ENCODE measurements at places on chromosomes 6 and 20.

DNA sequence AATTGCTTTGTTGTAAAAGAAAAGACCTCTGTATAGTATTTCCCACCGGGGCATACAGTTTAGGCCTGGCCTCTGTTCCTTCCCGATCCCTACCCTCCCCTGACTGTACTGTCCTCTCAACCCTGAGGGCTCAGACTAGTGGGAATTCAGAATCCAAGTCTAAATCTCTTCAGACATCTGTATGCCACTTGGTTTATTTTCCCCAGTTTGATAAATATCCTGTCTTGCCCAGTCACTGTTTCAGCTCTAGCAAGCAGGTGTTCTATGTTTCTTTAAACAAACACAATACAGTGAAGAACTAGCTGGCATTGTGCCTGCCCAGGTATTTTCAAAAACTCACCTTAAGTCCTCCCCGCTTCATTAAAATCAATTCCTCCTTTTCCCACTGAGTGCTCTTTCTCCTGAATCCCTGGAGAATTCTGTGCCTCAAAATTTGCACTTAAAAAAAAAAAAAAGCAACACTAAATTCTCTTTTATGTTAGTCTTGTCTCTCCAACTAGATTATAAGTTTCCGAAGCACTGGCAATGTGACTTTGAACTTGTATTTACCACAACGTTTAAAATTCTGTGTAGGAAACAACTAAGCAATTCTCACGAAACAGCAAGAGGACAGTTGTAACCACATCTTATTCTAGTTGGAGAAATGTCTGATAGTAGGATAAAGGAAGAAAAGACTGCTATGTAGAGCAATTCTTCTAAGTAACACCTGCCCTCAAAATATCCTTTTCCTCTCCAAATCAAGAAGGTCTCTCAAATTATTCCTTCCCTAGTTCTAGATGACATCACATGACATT is 112.0 kb upstream of the CARMIL1 start:
- no peak for DNase-seq

DNA sequence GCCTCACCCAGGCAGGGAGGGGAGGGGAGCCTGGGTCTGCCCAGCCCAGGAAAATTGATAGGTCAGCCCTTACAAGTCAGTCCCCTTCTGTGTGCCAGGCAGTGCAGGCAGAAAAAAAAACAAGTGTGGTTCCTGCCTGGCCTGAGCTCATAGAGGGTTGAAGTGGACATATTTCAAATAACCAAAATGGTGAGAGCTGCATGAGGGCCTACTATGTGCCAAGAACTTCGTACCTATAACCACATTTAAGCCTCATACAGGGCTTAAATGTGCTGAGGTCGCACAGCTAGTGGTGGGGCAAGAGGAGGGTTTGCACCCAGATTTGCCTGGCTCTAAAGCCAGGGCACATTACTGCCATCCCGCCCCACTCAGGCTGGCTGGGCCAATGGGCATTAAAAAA is 6.9 kb upstream of the NOL4L start:
- DNase-seq = no peak

GRCh38 chr20:33005132-33005566 is 916 bp upstream of the SUN5 start:
- DNase-seq = no peak

DNA sequence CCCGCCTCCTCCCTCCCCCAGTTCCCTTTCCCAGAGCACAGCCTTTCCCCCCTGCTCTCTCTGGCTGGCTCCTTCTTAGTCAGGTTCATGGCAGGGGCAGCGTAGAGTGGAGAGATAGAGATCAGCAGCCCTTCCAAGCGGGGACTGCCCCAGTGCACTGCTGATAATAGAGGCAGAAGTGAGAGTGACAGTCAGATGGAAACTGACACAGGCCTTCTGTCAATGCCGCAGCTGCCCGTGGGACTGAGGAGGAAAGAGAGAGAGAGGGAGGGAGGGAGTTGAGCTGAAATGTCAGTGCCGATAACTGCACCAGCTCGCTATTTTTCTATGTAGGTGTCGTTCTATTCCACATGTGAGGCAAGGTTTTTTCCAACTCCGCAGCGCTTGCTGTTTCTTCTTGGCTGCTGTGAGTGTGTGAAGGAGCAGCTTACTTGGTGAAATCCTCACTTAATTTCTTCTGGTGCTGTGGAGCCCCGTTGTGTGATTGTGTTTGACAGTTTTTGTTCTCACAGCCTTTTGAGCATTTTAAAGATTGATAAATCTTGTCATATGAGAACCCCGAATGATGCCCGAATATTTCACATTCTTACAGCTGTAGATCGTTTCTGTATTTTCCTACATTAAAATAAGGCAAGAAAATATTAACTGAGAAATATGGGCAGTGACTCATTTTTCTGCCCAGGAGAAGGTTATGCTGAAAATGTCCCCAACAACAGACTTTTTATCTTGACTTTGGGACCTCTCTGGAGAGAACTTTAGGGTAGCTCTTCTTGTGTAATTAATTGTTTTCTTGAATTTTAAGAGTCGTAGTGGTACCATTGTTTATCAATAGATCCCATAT is 386.4 kb upstream of the MMS22L start:
- DNase-seq = no peak

GRCh38 chr6:33277663-33278391 is 904 bp downstream of the B3GALT4 start:
- no peak for DNase-seq

DNA sequence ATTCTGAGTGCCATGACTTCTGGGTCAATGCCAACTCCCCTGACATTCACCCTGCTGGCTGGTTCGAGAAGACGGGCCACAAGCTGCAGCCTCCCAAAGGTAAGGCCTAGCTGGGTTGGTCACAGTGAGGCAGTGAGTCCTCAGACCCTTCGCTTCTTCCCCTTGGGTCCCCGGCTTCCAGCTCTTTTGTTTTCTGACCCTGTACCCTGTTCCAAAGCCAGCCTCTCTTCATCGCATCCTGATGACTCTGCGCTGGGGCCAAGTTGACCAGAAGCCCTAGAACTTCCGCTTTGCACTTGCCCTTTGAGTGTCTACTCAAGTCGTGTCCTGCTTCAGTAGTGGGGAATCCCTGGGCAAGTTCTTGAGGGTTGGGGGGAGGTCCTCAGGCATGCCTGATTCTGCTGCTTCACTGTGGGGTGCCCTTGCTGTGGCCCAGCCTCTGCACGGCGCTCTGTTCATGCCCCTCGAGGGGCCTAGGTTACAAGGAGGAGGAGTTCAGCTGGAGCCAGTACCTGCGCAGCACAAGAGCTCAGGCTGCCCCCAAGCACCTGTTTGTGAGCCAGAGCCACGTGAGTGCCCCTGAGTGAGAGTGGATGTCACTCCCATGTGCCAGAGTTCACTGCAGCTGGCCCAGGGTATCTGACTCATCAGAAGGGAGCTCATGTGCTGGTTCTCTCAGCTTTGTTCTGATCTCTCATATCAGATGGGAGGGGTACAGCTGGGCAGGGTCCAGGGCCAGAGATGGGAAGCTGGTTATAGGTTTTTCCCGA is 23.0 kb downstream of the L3MBTL1 start:
- no peak for DNase-seq

- no peak for DNase-seq
These were observed 26.1 kb upstream of the TBC1D7 start for GRCh38 chr6:13354331-13355042.

DNA sequence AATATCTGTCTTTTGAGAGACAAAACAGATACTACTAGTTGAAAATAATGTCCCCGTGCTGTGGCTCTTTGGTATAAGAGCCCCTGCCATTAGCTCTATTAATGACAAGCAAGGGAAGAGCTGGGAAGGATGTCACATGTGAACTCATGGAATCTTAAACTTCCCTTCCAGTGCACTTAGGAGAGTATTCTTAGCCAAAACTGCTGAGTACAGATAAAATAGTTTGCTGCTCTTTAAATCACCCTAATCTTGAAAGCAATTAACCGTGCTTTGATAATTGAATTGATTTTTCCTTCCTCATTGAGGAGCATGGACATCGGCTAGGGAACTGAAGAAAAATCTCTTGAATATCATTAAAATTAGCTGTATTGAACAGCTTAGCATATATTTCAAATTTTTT is 91.7 kb downstream of the SLC35B3 start:
- no peak for DNase-seq

DNA sequence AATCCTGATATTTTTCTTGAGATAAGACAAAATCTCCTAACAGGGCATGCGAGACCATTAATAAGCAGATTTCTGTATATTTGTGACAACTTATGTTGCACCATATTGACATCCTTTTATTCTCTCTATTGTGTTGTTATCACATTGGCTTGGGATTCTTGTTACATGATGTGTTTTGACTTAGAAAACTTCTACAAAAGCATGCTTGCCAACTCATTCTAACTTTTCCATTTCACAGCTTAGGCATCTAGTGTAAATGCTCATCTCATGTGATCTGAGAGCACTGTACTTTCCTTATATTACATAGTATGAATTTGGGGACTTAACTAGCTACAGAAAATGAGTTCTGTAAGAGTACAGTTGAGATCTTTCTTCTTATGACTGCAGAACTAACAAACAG is 1040.7 kb upstream of the ADGRB3 start:
- DNase-seq = no peak
